CD4-positive, alpha-beta T cell treated with Interleukin-2 at 100 ng/mL for 4 hours (primary cell): ENCODE measurements at places on chromosomes 12 and 14.

- no peak for DNase-seq
Observed at GRCh38 chr12:48281811-48282210, 68.9 kb downstream of the ZNF641 start.

- DNase-seq: no peak
Observed at GRCh38 chr14:69259527-69260189, at the start of gene GALNT16. TSS of gene GALNT16 (plus strand) at chr14:69260158. CDS start at chr14:69260291, 133 bp downstream.

GRCh38 chr14:21543963-21544362 is 17.8 kb upstream of the SALL2 start:
- DNase-seq: no peak

GRCh38 chr14:69654116-69654515 is 42.7 kb downstream of the SUSD6 start:
- no peak for DNase-seq

DNA sequence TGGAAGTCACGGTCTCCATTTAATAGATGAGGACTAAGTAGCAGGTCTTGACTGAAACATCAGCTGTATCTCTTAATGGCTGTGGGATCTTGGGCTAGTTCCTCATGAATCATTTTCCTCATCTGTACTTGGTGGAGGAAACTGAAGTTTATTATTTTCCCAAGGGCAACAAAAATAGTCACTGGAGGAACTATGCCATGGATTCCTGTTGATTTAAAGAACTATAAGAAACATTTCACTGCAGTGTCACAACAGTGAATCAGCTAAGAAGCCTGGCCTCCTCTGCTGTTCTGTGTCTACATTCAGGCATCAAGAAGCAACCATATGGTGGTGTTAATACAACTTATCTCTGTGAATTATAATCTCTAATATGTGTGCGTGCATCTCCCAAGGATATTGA is 200.5 kb downstream of the STXBP6 start:
- no peak for DNase-seq

- DNase-seq: no peak
Observed at GRCh38 chr12:45379261-45379660, 163.4 kb downstream of the ANO6 start.

- no peak for DNase-seq
Observed at GRCh38 chr14:36652542-36653201, 9.0 kb upstream of the PAX9 start.

GRCh38 chr14:103186909-103187586 is 63.8 kb downstream of the TNFAIP2 start:
- DNase-seq: no peak

GRCh38 chr14:62015945-62016344 is 253.7 kb downstream of the SNAPC1 start:
- DNase-seq: no peak

DNA sequence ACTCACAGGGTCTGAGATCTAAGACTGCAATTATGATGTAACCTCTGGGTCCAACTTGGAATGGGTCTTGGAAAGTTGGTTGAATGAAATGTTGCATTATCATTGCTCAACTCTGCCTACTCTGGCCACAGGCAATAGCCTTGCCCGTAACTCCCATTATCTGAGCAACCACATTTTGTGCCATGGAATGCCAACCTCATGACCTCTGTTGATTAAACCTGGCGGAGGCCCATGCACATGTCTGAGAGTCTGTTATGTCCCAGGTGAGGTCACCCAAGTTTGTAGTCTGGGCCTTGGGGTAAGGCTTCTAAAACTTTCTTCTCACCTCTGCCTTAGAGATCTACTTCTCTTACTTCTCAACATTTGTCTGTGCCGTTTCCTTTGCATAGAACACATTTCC is 140.9 kb downstream of the TBX5 start:
- DNase-seq: no peak

GRCh38 chr12:53956251-53956887 is 1.7 kb downstream of the HOXC12 start:
- DNase-seq: no peak
